ENCODE measurements at places on chromosomes 3 and 15. TPM values are rescaled to one million over a fixed set of nuclear protein-coding genes. Genes with fewer than 3 reads are reported as not detected.

Gene MCTP2
- 8.9 TPM for total RNA-seq

Gene KNG1
- total RNA-seq, result not detected

Gene POPDC2
- total RNA-seq, result 0.33 TPM

Gene CKMT1A
- not detected for total RNA-seq

Gene CRTC3
- total RNA-seq, result 22.5 TPM

Gene C3orf80
- 1.8 TPM for total RNA-seq

Gene ACSBG1
- not detected for total RNA-seq

Gene CCDC13
- 0.36 TPM for total RNA-seq

Gene CERS3
- total RNA-seq, result not detected

Gene ZPLD1
- 1.1 TPM for total RNA-seq

Gene NANOGP8
- not detected for total RNA-seq

Gene GOLGA6L10
- 0.85 TPM for total RNA-seq

Gene KBTBD13
- total RNA-seq, result not detected

Gene ADCY5
- total RNA-seq, result 0.13 TPM

Gene CALML4
- total RNA-seq, result 1.6 TPM

Gene CYP1A2
- not detected for total RNA-seq

Gene PPIB
- total RNA-seq, result 971 TPM

Gene NMNAT3
- total RNA-seq, result 0.46 TPM

Gene RAB6B
- 4.2 TPM for total RNA-seq

Gene ADGRG7
- total RNA-seq, result not detected

Gene GPR149
- not detected for total RNA-seq

Gene RSL24D1
- total RNA-seq, result 47.9 TPM

Gene CHL1
- total RNA-seq, result 0.07 TPM

Gene SLC28A2
- total RNA-seq, result not detected

Gene HEG1
- 641 TPM for total RNA-seq

Gene DHFR2
- 4.4 TPM for total RNA-seq

Gene LMOD3
- 0.07 TPM for total RNA-seq

Gene TRANK1
- 15.6 TPM for total RNA-seq

Gene SCAANT1
- total RNA-seq, result not detected

Gene IL17RC
- 22.2 TPM for total RNA-seq

Gene GOLGA8R
- total RNA-seq, result 2.9 TPM

Gene SERPINI2
- total RNA-seq, result not detected

Gene MYLK
- 500 TPM for total RNA-seq

Gene ITIH4
- total RNA-seq, result 2.5 TPM

Gene TMEM207
- not detected for total RNA-seq

Gene PDIA3
- 1,033 TPM for total RNA-seq

Gene ATP10A
- 14.9 TPM for total RNA-seq

Gene DPPA2
- not detected for total RNA-seq

Gene ALS2CL
- 1.8 TPM for total RNA-seq

Gene DUOX1
- not detected for total RNA-seq

Gene CFAP161
- total RNA-seq, result not detected

Gene FBXL22
- total RNA-seq, result 1.4 TPM

Gene FOXL2NB
- total RNA-seq, result 0.03 TPM

Gene FBXO40
- not detected for total RNA-seq

Gene CHAC1
- total RNA-seq, result 19.6 TPM

Gene PTH1R
- total RNA-seq, result 0.20 TPM

Gene RPL35A
- 262 TPM for total RNA-seq

Gene PATL2
- total RNA-seq, result 0.33 TPM

Gene DNAH1
- total RNA-seq, result 5.5 TPM

Gene ST6GAL1
- 22.6 TPM for total RNA-seq

Gene CD200R1
- total RNA-seq, result 0.07 TPM

Gene SYNM
- total RNA-seq, result 24.0 TPM

Gene FETUB
- total RNA-seq, result not detected

Gene C15orf62
- total RNA-seq, result not detected

Gene ADAMTS7
- total RNA-seq, result 18.8 TPM

Gene PCYT1A
- total RNA-seq, result 68.9 TPM

Gene CHRNA7
- total RNA-seq, result 1.2 TPM

Gene SH3GL3
- total RNA-seq, result 0.07 TPM
